ENCODE measurements at places on chromosomes 7 and 10. TPM values are rescaled to one million over a fixed set of nuclear protein-coding genes. Genes with fewer than 3 reads are reported as not detected.

- no peak for DNase-seq
These were observed 7.0 kb upstream of the EVX1 start for GRCh38 chr7:27235387-27236311.

DNA sequence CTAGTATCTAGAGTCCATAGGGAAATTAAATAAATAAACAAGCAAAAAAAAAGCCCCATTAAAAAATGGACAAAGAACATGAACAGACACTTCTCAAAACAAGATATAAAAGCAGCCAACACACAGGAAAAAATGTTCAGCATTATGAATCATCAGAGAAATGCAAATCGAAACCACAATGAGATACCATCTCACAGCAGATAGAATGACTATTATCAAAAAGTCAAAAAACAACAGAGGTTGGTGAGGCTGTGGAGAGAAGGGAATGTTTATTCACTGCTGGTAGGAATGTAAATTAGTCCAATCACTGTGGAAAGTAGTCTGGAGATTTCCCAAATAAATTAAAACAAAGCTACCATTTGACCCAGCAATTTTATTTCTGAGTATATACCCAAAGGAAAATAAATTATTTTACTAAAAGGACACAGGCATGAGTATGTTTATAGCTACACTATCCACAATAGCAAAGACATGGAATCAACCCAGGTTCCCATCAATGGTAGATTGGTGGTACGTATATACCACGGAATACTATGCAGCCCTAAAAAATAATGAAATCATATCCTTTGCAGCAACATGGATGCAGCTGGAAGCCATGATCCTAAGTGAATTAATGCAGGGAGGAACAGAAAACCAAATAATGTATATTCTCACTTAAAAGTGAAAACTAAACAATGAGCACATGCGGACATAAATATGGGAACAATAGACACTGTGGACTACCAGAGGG, 366.5 kb upstream of the SEMA3C start:
- no peak for DNase-seq

- DNase-seq = no peak
These were observed 97.8 kb downstream of the ABCC2 start for GRCh38 chr10:99880080-99880835.

GRCh38 chr7:157693521-157694375, 356.9 kb downstream of the DNAJB6 start:
- DNase-seq = no peak

- DNase-seq = no peak
These were observed 76.4 kb upstream of the CCNY start for GRCh38 chr10:35259769-35260397.

LIPN gene
- total RNA-seq = not detected

RELN gene
- total RNA-seq = not detected

ACBD7 gene
- not detected for total RNA-seq

Data from T-helper 17 cell (primary cell).